ENCODE measurements at places on chromosomes 1 and 21.

DNA sequence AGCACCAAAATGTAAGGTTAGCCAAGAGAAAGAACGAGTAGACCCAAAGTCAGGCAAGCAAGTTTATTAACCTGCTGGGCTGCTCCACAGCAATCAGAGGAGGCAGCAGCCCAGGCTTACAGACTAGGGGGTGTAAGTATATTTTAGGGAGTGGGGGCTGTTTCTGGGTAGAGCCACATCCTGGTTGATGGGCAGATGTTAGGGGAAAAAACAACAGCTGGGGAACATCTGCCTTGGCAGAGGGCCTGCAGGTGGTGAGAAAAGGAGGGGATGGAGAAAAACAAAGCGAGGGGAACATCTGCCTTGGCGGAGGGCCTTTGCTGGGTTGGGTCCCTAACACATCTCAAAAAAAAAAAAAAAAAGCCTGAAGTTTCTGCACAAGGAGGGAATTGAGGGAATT is 9.7 kb upstream of the ZBTB48 start:
- no peaks in the 10 kb centered on the region for H3K4me1 ChIP-seq
- no peak for DNase-seq
- H3K36me3 ChIP-seq, result no peaks in the 10 kb centered on the region
- peaks cover 7% of the 10 kb centered on the region for H3K27me3 ChIP-seq
- no peak overlapping the region for H3K27ac ChIP-seq

DNA sequence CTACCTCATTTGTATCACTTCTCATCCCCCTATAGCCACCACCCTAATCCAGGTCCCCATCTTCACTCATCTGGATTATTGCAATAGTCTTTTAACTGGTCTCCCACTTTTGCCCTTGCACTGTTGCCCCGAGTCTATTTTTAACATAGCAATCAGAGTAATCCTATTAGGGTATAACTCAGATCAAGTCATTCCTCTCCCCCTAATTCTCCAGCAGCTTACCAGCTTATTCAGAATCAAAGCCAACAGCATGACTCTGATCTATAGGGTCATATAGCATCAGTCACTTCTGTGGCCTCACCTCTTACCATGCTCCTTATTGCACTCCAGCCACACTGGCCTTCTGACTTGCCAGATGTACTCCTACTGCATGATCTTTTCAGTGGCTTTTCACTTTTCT is 140.7 kb downstream of the PAPPA2 start:
- H3K4me1 ChIP-seq, result no peaks in the 10 kb centered on the region
- no peak overlapping the region for H3K4me3 ChIP-seq
- DNase-seq, result no peak
- no peak overlapping the region for H3K27ac ChIP-seq
- no peaks in the 10 kb centered on the region for H3K27me3 ChIP-seq

GRCh38 chr21:22791376-22791775 is 1793.2 kb downstream of the NCAM2 start:
- H3K4me3 ChIP-seq, result no peak overlapping the region
- H3K4me1 ChIP-seq, result no peaks in the 10 kb centered on the region
- H3K36me3 ChIP-seq, result no peaks in the 10 kb centered on the region
- H3K27ac ChIP-seq, result no peak overlapping the region
- DNase-seq, result no peak
- H3K27me3 ChIP-seq, result no peaks in the 10 kb centered on the region

DNA sequence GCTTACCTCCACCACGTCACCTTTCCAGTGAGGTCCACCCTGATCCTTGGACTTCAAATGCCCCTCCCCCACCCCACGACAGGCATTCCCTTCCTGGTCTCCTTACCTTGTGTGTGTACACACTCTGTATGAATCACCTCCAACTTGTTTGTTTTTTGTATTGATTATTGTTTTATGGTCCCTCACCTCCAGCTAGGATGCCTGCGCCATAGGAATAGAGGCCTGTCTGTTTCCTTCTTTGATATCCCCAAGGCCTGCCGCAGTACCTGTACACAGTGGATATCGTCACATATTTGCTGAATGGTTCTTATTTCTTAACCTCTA is 219.6 kb upstream of the POU3F1 start:
- H3K27me3 ChIP-seq, result peaks cover 3% of the 10 kb centered on the region
- H3K4me1 ChIP-seq, result no peaks in the 10 kb centered on the region
- H3K27ac ChIP-seq, result no peak overlapping the region
- no peak overlapping the region for H3K4me3 ChIP-seq
- DNase-seq, result no peak
- H3K36me3 ChIP-seq, result no peaks in the 10 kb centered on the region

DNA sequence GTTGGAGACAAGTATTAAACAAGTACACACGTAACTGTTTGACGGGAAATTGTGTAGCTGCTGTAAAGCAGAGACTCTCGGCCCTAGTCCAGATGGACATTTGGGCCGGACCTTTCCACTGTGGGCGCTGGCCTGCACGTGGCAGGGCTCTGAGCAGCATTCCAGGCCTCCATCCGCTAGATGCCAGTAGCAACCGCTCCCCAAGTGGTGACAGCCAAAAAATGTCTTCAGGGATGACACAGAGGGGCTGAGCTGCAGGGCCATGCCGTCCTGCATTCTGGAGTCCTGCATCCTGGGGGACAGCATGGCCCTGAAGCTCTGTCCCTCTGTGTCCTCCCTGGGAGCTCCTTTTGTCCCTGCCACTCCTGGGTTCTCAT is 24.8 kb downstream of the A3GALT2 start:
- no peaks in the 10 kb centered on the region for H3K27me3 ChIP-seq
- peaks cover 5% of the 10 kb centered on the region for H3K36me3 ChIP-seq
- peaks cover 2% of the 10 kb centered on the region for H3K4me1 ChIP-seq
- H3K27ac ChIP-seq, result no peak overlapping the region
- no peak for DNase-seq

GRCh38 chr1:209634005-209634737 is 18.1 kb downstream of the LAMB3 start:
- H3K27ac ChIP-seq, result peak overlapping the region; percentile 18
- peaks cover 9% of the 10 kb centered on the region for H3K4me1 ChIP-seq
- no peaks in the 10 kb centered on the region for H3K36me3 ChIP-seq

- H3K4me1 ChIP-seq, result peaks cover 24% of the 10 kb centered on the region
- peak; percentile 88 for DNase-seq
- no peak overlapping the region for H3K4me3 ChIP-seq
- H3K36me3 ChIP-seq, result no peaks in the 10 kb centered on the region
- H3K27me3 ChIP-seq, result no peaks in the 10 kb centered on the region
These were observed 65.6 kb upstream of the DAB1 start for GRCh38 chr1:57489358-57490036.

DNA sequence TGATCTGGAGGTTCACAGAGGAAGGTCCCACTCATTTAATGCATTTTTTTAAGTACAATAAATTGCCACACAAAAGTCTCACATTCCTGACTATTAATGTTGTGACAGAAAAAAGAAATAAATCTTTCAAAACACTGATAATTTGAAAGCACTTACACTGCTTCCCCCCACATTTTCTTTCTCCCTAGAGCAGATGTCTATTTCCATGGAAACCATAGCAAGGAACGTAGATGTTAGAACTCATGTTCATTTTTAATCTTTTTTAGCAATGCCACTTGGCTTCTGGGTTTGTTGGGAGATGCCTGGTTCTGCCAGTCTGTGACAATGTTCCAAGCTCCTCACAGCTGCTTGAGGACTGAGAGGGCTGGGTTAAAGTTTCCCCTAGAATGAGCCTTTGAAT is 1.9 kb upstream of the STMN1 start:
- H3K36me3 ChIP-seq, result no peaks in the 10 kb centered on the region
- H3K4me1 ChIP-seq, result peaks cover 28% of the 10 kb centered on the region
- no peaks in the 10 kb centered on the region for H3K27me3 ChIP-seq
- no peak overlapping the region for H3K27ac ChIP-seq

DNA sequence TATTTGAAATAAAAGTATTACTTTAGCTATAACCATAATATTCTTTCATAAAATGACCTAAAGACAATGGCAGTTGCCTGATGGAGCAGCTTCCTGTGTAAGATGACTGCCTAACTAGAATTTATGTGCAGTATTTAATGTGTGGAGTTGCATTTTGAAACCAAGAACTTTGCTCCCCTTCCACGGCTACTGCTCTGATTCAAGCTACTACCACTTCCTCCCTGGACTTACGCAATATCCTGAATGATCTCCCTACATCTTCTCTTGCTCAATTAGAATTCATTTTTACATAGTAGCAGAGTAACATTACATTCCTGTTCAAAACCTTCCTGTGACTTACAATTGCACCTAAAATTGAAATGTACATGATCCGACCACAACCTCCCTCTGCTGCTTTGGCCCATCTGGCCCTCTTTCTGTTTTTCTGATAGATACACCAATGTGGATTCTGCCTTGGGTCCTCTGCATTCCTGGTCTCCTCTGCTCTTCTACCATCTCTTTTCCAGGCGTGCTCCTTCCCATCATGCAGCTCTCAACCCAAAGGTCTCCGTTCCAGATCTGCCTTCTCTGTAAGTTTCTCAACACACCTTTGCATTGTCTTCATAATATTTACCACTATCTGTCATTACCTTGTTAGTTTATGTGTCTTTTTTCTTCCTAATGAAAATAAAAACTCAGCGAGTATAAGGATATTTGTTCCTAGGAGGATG is 47.4 kb upstream of the USP25 start:
- H3K27ac ChIP-seq, result peak overlapping the region; percentile 3
- peak; percentile 32 for DNase-seq
- no peaks in the 10 kb centered on the region for H3K27me3 ChIP-seq
- H3K4me3 ChIP-seq, result no peak overlapping the region

DNA sequence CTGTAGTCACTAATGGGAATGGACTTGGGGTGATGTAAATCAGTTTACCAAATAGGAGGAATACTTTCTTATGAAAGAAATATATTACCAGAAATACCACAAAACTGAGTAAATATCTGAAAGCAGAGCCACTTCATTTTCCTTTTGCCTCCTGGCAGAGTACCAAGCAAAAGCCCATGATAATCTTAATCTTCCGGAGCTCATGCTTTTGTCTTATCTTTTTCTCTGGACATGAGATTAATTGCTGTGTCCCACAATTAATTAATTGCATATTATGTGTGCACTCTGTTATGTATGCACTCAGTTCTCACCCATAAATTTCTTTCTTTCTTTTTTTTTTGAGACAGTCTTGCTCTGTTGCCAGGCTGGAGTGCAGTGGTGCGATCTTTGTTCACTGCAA is 94.1 kb upstream of the PDE4B start:
- no peaks in the 10 kb centered on the region for H3K4me1 ChIP-seq
- H3K36me3 ChIP-seq, result no peaks in the 10 kb centered on the region
- no peaks in the 10 kb centered on the region for H3K27me3 ChIP-seq
- DNase-seq, result peak; percentile 12
- H3K4me3 ChIP-seq, result no peak overlapping the region

GRCh38 chr1:160414881-160415280 is 14.5 kb downstream of the VANGL2 start:
- DNase-seq, result no peak
- H3K36me3 ChIP-seq, result no peaks in the 10 kb centered on the region
- no peak overlapping the region for H3K27ac ChIP-seq
- no peaks in the 10 kb centered on the region for H3K27me3 ChIP-seq
- no peak overlapping the region for H3K4me3 ChIP-seq
- H3K4me1 ChIP-seq, result peaks cover 4% of the 10 kb centered on the region

DNA sequence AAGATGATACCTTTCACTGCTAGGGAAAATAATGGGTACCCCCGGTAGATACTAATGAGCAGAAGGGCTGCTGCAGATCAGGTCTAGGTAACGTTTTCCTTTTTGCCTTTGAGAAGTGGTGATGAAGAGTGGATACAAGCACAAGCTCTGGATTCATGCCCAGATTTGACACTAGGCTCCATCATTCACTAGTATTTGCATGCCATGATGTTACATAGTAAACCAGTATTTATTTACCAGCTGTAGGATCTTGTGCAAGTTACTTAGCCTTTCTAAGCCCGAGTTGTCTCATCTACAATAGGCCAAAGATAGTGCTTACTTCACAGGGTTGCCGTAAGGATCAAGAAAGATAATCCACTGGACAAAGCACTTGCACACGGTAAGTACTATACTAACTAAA is 14.2 kb downstream of the PTPN14 start:
- H3K27ac ChIP-seq, result no peak overlapping the region
- peaks cover under 1% of the 10 kb centered on the region for H3K36me3 ChIP-seq
- no peak for DNase-seq
- no peaks in the 10 kb centered on the region for H3K27me3 ChIP-seq
- no peak overlapping the region for H3K4me3 ChIP-seq

DNA sequence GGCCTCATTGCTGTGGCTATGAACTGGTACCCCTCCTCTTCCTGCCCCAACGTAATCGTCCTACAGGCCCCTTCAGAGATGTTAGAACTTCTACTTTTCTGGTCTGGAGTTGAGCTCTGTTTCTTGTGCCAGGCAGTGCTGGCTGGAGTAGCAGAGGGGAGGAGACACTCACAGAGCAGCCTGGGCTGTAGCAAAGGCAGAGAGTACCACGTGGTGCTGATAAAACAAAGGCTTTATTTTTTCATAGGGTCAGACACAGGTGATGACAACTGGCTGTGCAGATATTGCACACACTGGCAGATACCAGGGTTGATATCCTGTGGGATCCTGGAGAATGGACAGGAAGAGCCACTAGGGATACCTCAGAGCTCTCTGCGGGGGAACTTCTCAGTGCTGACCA is 23.2 kb downstream of the CRCT1 start:
- no peak overlapping the region for H3K27ac ChIP-seq
- no peak for DNase-seq
- H3K4me1 ChIP-seq, result no peaks in the 10 kb centered on the region
- H3K27me3 ChIP-seq, result no peaks in the 10 kb centered on the region
- no peaks in the 10 kb centered on the region for H3K36me3 ChIP-seq
- no peak overlapping the region for H3K4me3 ChIP-seq

GRCh38 chr1:209620487-209620884 is 31.7 kb downstream of the LAMB3 start:
- no peak overlapping the region for H3K4me3 ChIP-seq
- H3K27me3 ChIP-seq, result no peaks in the 10 kb centered on the region
- H3K27ac ChIP-seq, result no peak overlapping the region
- no peak for DNase-seq

DNA sequence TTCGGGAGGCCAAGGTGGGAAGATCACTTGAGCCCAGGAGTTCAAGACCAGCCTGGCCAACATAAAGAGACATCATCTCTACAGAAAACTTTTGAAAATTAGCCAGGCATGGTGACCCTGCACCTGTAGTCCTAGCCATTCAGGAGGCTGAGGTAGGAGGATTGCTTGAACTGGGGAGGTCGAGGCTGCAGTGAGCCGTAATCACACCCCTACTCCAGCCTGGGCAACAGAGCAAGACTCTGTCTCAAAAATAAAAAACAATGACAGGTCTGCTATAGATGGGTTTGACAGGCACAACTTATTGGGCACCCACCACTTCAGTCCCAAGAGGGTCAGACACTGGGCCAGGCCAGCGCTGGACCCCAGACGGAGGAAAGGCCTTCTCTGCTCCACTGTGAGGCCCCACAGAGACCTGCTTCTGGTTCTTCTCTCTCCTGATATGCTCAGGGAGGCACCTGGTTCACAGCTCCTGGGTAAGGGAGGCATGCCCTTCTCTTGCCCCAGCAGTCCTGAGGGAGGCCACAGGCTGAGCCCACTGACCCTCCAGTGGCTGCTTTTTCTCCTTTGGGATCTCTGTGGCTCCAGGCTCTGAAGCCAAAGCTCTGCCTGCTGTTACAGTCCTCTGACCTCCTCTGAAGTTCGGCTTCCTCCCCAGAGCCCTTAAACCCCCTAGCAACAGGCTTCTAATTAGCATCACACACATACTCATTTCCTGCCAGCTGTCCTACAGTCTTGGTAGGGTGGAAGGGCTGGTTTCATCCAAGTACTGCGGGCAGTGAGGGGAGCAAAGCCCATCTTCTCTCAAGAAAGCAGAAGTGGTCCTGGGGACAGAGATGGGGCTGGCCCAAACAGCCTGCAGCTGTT is 14.4 kb downstream of the S100A16 start:
- DNase-seq, result peak; percentile 58
- peaks cover 20% of the 10 kb centered on the region for H3K4me1 ChIP-seq

- peak overlapping the region; percentile 96 for H3K4me3 ChIP-seq
- peaks cover 11% of the 10 kb centered on the region for H3K36me3 ChIP-seq
- DNase-seq, result peak; percentile 70
- H3K27ac ChIP-seq, result peak overlapping the region; percentile 84
- H3K27me3 ChIP-seq, result no peaks in the 10 kb centered on the region
These were observed 1.3 kb downstream of the GNG12 start for GRCh38 chr1:67831850-67832513.

Measured in astrocyte (in vitro differentiated cells and primary cell).